Endothelial cell of umbilical vein (primary cell): ENCODE measurements at places on chromosomes 13 and 19. TPM values are rescaled to one million over a fixed set of nuclear protein-coding genes. Genes with fewer than 3 reads are reported as not detected.

- no peak overlapping the region for H3K4me3 ChIP-seq
- H3K27ac ChIP-seq = no peak overlapping the region
- H3K27me3 ChIP-seq = no peaks in the 10 kb centered on the region
- no peaks in the 10 kb centered on the region for H3K36me3 ChIP-seq
- no peak for DNase-seq
Observed at GRCh38 chr19:30450835-30451321, 78.7 kb downstream of the ZNF536 start.

- H3K27ac ChIP-seq = no peak within 1 kb of the TSS
- H3K4me3 ChIP-seq = no peak within 1 kb of the TSS
- no peaks in the 10 kb centered on the region for H3K36me3 ChIP-seq
- H3K27me3 ChIP-seq = peaks cover 7% of the 10 kb centered on the region
Observed at GRCh38 chr19:5804516-5805461, at the start of gene NRTN. Gene NRTN, plus strand, starts transcription at chr19:5805067. Its CDS starts 19,099 bp downstream, at chr19:5824166.

DNA sequence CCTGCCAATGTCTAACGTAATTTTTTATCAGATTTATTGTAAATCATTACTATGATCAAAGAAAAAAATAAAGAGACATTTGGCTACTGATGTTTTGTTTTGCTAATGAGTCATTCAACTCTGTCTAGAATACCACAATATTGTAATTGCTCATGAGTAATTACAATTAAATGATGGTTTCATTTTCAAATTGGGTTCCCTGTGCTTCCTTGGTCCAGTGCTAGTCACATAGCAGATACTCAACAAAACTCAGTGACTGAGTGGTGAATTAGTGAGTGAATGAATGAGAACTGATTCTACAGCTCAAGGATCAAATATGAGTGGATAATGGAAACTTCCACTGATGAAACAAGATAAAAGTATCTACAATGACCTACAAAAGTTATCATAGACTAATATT lies 304.7 kb downstream of the POU4F1 start:
- no peaks in the 10 kb centered on the region for H3K4me1 ChIP-seq
- no peak overlapping the region for H3K27ac ChIP-seq
- DNase-seq = peak; percentile 13
- no peak overlapping the region for H3K4me3 ChIP-seq

GRCh38 chr13:79973533-79973963 lies 367.4 kb downstream of the SPRY2 start:
- no peaks in the 10 kb centered on the region for H3K36me3 ChIP-seq
- no peaks in the 10 kb centered on the region for H3K4me1 ChIP-seq
- H3K4me3 ChIP-seq = no peak overlapping the region

DNA sequence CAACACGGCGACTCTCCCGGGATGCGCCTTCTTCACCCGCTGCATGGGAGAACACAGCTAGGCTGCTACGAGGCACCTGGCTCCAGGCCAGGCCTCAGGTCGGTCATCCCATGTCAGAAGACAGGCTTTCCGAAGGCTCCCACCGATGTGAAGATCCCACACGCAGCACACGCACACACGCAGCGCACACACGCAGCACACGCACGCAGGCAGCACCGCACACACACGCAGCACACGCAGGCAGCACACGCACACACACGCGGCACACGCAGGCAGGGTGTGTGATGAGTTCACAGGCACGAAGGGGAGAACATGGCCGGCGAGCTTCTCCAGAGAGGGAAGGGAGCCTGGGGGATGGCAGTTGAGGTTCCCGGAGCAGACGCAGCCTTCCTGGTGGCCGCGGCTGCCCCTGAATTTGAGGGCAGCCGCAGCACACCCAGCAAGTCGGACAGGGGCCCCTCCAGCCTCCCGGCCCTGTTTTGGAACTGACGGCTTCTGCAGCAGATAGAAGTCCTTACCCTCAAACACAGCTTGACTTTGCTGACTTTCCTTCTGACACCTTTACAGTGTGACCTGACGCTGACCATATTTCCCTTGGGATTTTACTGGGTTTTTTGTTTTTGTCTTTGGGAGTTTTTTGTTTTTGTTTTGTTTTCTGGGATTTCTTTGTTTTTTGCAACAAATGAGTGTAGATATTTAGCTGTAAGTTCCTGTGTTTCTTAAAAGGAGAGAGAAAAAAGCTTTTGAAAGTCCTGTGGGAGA lies 55.9 kb downstream of the RASA3 start:
- H3K36me3 ChIP-seq = peaks cover 5% of the 10 kb centered on the region
- H3K27ac ChIP-seq = no peak overlapping the region
- peaks cover 11% of the 10 kb centered on the region for H3K4me1 ChIP-seq
- no peak for DNase-seq

- no peak overlapping the region for H3K4me3 ChIP-seq
- no peak overlapping the region for H3K27ac ChIP-seq
- H3K27me3 ChIP-seq = no peaks in the 10 kb centered on the region
- no peaks in the 10 kb centered on the region for H3K36me3 ChIP-seq
- DNase-seq = no peak
Observed at GRCh38 chr13:47148543-47148942, 251.7 kb upstream of the HTR2A start.

DNA sequence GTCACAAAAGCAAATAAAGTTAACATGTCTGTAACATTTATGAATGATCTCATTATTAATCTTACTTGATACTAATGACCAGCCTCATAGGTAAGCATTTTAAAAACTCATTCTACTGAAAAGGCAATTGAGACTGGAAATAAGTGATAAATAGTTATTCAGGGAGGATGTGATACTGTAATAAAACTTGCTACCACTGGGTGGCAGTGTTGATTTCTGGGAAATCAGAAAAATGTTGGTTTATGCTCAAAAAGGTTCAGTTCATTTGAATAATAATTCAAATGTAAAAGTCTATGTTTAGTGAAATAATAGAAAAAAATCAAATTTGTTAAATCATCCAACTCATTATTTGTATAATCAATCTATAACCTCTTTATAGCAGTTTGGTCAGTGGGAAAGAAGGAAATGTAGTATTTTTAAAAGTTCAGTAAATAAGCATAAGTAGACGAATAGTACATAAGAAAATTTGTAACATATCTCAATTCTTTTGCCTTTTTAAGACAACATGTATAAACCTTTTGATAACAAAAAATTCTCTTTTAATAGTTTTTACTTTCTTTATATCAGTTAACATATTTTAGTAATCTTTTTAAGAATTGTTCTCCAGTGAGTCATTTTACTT lies 9.6 kb downstream of the ABHD13 start:
- no peaks in the 10 kb centered on the region for H3K27me3 ChIP-seq
- DNase-seq = peak; percentile 55
- H3K27ac ChIP-seq = no peak overlapping the region
- no peaks in the 10 kb centered on the region for H3K36me3 ChIP-seq
- no peaks in the 10 kb centered on the region for H3K4me1 ChIP-seq

- no peaks in the 10 kb centered on the region for H3K36me3 ChIP-seq
- H3K27ac ChIP-seq = no peak overlapping the region
- peaks cover 3% of the 10 kb centered on the region for H3K4me1 ChIP-seq
- no peak for DNase-seq
- no peak overlapping the region for H3K4me3 ChIP-seq
Observed at GRCh38 chr13:50326811-50327210, 311.6 kb downstream of the KCNRG start.

GRCh38 chr19:6707658-6708018 lies 12.8 kb downstream of the C3 start:
- no peaks in the 10 kb centered on the region for H3K36me3 ChIP-seq
- H3K27me3 ChIP-seq = peaks cover 2% of the 10 kb centered on the region
- no peak overlapping the region for H3K27ac ChIP-seq
- H3K4me1 ChIP-seq = no peaks in the 10 kb centered on the region
- no peak overlapping the region for H3K4me3 ChIP-seq

DNA sequence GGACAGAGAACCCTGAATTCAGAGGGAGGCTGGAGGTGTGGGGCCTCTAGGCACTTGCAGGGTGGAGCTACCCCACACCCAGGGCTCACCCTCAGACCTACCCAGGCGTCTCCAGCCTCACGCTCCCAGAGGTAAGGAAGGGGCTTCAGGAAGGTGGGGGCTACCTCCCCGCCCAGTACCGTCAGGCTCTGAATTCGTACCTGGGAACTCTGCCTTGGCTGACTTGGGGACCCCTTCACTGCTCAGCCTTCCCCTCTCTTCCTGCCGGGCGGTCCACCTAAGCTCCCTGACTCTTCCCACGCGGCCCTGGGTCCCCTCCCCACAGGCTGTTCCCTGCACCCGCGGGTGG lies 28.5 kb upstream of the PARP4 start:
- H3K4me3 ChIP-seq = no peak overlapping the region
- DNase-seq = no peak
- H3K36me3 ChIP-seq = no peaks in the 10 kb centered on the region
- H3K27me3 ChIP-seq = peaks cover 5% of the 10 kb centered on the region
- no peak overlapping the region for H3K27ac ChIP-seq

DNA sequence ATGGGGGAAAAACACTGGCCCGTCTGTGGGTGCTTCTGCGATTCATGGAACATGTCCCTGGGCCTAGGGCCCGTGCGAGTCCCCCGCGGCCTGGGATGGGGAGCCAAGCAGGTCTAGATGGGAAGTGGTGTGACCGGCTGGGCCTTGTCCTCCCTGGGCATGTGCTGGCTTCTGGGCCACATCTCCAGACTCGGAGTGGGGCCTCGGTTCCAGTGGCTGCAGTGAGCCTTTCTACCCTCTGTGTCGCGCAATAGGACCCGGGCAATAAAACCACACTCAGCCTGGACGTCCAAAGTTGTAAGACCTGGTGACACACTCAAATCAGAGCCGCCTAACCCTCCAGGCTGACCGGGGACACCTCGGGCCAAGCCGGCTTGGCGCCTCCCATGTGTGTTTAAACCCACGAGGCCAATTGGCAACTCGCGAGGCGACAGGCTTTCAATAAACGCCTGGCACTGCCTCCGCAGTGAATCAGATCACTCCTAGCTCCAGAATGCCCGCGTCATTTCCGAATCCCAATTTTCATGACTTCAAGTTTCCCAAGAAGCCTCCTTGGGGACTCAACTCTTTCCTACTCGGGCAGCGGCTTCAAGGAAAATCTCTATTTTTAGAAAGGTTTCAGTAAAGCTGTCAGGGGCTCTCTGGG lies 57.3 kb downstream of the KLF2 start:
- H3K27me3 ChIP-seq = no peaks in the 10 kb centered on the region
- DNase-seq = no peak
- peaks cover 24% of the 10 kb centered on the region for H3K36me3 ChIP-seq
- peaks cover 6% of the 10 kb centered on the region for H3K4me1 ChIP-seq
- no peak overlapping the region for H3K4me3 ChIP-seq
- no peak overlapping the region for H3K27ac ChIP-seq

The KLK5 gene
- total RNA-seq = not detected in 2 replicates

The ZNF99 gene
- total RNA-seq = not detected in 2 replicates

The DNAJC15 gene
- total RNA-seq = 20.9 and 21.8 TPM in 2 replicates

The CD79A gene
- 0.35 TPM in 1 of 2 replicates, not detected in the other for total RNA-seq

The DIAPH3 gene
- total RNA-seq = 40.9 and 44.0 TPM in 2 replicates
